ENCODE measurements at places on chromosomes 7 and 10.
A peak's percentile ranks its signal among the peaks of the same experiment; 100 is the strongest.

GRCh38 chr7:155299535-155300202 is 2.0 kb downstream of the INSIG1 start:
- DNase-seq = peak; percentile 31

DNA sequence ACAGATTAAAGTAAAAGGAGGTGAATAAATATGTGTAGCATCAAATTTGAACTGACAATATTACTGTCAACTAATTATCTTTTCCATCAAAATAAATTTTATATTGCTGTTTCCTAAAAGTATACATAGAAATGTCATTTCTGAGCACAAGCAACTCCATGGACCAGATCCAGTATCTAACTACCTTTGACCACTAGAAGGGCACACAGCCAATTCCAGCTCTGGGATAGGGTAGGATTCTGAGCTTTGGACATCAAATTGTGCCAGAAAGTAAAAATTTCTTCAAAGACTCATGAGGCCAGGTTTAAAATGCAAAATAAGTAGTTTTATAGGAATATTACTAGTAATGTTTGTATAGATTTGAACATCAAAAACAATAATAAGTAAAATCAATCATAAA is 29.7 kb downstream of the AKR1C3 start:
- no peak for DNase-seq

DNA sequence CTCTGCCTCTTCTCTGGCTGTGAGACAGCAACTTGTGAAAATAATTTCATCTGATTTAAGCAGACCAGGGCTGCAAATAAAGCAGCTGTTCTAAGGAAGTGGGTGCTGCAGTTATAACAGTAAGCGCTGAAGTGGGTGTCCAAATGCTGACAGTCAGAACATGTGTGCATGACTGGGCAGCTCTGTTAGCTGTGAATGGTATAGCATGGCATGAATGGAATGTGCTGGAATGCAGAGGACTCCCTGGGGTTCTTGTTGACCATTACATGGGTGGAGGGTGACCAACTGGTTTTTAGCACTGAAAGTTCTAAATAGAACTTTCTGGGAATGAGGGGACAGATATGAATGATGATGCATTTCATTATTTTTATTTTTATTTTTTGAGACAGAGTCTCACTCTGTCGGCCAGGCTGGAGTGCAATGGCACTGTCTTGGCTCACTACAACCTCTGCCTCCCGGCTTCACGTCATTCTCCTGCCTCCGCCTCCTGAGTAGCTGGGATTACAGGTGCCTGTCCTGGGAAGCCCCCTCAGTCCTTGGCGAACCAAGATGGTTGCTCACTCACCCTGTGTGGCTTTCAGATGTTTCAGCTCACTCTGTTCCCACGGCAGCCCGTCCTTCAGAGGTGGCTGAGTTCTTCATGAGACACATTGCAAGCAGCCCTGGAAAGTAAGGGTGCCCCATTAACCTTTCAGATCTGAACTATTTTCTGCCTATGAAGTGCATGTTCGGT is 319.8 kb upstream of the PHYHIPL start:
- DNase-seq = peak; percentile 96

- DNase-seq = peak; percentile 2
Measured at GRCh38 chr10:34102237-34102673, 712.8 kb downstream of the PARD3 start.

GRCh38 chr10:3747248-3747960 is 37.6 kb downstream of the KLF6 start:
- no peak for DNase-seq

GRCh38 chr7:130524628-130525027 is 32.7 kb downstream of the MEST start:
- no peak for DNase-seq

- peak; percentile 45 for DNase-seq
Measured at GRCh38 chr10:19014034-19014433, 34.6 kb upstream of the MALRD1 start.

DNA sequence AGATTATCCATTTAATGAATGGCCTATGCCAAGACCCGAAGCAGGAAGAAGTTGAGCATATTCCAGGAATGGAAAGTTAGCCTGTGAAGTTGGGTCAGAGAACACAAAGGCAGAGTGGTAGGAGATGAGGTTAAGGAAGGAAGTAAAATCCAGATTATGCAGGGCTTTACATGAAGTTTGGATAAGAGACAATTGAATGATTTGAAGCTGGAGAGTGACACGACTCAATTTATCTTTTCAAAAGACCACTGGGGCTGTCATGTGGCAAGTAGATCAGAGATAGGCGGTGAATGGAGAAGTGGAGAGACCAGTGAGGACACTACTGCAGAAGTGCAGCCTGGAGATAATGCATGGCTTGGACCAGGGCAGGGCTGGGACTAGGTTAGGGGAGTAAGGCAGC is 7.2 kb upstream of the CNOT4 start:
- no peak for DNase-seq

GRCh38 chr7:107920048-107920772 is 29.2 kb downstream of the DLD start:
- peak; percentile 30 for DNase-seq

DNA sequence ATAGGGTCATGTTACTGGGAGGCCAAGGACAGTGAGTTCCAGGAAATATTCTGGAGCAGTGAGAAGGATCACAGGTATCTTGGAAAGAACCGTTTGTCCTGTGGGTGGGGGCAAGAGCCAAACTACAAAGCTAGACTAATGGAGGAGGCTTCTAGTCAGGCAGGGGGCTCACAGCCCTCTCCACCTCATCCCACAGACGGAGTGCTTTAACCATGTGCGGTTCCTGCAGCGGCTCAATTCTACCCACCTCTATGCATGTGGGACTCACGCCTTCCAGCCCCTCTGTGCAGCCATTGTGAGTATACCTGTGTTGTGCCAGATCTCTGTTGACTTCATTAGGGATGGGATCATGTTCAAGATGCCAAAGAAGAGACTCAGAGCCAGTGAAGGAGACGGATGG is 8.1 kb downstream of the SEMA4G start:
- DNase-seq = no peak

DNA sequence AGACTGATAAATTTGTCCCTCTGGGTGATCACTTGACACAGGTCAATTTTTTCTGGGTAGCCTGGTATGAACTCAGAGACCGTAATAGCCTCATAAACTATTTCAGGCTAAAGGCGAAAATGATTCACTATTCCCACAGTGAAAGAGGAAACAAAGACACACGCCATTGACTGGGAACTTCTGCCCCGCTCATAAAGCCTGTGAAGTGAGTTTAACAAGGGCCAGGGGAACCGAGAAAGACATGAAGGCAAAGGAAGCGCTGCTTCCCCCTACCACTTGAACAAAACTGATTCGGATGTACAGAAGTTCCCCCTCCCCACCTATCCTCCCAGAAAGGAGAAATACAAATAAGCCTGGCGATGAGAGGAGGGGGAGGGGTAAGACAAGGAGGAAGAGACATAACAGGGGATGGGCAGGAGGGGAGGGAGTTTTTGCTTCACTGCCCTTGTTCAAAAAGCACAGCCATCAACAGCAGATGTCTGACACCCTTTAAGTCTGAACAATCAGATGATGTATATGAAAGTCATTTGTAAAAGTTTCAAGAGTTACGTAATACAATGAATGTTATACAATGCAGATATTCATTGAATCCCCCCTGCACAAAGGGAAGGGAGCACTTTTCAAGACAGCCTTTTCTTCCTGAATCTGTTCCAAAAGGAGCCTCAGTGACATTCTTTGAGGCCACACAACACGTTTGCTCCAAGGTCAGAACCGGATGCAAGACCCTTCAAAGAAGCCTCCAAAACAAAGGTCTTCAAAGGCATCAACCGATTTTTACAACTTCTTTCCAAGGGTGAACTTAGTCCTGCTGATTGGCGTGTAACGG is 734 bp downstream of the ABCB4 start:
- peak; percentile 87 for DNase-seq

Data from M059J (cell line).